NCI-H748 treated with DMSO at 0.1 percent for 48 hours (cell line): ENCODE measurements at places on chromosomes 7 and 10.

DNA sequence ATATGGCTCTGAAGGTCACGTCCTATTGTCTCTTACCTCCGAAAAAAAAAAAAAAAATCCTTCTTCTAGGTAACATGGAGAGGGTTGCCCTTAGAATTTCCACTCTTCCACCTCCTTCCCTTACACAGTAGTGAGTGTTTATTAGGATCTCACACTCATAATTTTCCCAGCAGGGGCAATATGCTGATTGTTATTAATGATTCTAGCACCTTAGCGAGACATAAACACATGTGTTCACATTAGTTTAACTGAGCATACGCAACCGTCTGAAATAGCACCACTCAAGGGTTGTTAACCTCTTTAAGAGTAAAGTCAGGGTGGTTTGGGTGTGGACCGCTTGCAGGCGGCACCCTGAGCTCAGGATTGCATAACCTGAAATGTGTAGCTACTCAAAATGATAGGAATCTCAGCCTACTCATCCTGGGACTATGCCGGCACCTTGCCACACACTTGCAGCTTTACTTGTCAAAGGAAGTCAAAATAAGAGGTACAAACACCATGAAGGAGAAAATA is 52.2 kb downstream of the CPEB3 start:
- DNase-seq, result no peak

- no peak for DNase-seq
Measured at GRCh38 chr10:117163061-117163953, 25.2 kb upstream of the VAX1 start.

DNA sequence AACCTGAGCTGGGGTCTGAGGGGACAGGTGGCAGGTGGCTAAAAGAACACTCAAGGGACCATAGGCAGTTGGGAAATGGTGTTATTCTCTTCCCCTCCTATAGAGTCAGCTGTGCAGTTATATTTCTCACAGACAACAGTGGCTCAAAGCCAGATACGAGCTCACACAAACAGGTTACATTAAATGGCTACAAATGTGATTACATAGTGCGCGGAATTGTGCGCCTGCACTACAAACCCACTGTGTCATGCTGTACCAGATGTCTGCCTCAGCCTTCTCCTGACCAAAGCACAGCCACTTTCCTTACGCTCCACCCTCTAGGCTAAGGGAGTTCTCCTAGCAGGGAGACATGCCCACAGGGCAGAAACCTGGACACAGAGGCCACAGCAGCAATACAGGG is 387.2 kb downstream of the CNTNAP2 start:
- DNase-seq, result no peak

DNA sequence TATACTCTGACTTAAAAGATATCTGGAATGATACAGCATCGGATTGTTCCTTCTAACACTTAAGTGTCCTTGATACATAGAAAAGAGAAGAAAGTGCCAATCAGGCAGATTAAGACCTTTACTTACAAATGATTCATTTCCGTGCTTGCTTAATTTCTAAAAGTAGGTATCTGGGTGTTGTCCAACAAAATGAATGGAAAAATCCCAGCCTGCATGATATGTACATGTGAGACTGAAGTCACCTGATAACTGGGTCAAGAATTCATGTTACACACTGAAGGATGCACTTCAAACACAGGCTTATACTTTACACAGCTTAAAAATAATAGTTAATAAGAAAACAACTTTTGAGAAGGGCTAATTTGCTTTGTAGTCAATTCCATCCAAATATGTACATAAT is 25.2 kb upstream of the PLXDC2 start:
- no peak for DNase-seq

DNA sequence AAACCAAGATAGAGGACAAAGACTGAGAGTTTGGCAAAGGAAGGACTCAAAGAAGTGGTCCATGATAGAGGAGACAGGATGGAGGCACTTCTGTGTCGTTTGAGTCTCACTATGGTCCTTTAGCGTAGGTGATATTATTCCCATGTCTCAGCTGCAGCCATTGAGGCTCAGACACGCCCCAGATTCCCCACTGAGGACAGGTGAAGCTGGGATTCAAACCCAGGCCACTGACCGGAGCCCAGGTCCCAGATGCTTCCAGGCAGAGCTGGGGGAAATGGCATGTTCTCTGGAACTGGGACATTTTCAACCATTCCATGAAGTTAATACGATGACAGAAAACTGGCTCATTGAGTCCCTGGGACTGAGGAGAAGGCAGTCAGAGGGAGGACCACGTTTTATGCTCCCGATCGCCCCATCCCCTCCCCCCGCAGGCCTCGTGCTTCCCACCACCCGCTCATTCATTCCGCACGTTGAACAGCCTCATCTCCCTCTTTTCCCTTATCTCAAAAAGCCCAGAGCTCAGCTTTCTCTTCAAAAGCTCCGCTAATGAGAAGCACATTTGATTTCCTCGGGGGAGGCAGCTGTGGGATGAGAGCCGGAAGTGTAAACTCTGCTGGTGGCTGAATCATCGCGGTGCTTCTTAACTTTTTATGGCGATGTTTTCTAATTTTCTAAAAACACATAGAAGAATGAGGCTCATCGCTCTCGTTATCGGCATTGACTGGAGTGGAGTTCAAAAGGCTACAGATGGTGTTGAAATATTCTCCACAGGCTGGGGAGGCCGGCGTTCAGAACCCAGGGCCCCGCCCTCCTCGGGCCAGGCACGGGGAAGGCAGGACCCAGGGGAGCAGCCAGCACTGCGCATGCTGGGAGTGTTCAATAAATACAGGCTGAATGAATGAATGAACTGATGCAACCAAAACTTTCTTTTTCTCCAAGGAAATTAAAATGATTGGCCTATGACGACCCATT is 64.0 kb downstream of the OAT start:
- no peak for DNase-seq

DNA sequence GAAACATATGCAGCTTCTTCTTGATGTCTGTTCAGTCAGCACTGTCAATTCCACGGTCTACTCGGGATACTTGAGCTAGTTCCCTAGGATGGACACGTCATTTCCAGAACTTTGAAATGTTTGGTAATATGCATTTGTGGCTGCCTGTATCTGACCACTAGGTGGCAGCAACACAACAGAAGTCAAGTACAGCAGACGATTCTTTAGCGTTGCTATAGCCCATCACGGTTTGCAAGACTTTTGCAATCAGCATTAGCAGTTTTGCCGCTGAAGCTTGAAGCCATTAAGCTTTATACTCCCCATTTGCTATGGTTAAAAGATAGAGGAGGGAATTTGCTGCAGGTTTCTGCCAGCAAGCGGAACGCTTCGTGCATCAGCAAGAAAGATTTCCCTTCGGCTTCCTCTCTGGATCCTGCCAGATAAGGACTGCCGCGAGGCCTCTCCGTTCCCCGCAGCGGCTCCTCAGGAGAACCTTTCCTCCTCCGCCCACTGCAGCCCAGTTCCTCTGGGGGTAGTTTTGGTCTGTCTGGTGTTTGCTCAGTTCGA is 63.5 kb downstream of the ABCC2 start:
- DNase-seq, result peak; percentile 46

DNA sequence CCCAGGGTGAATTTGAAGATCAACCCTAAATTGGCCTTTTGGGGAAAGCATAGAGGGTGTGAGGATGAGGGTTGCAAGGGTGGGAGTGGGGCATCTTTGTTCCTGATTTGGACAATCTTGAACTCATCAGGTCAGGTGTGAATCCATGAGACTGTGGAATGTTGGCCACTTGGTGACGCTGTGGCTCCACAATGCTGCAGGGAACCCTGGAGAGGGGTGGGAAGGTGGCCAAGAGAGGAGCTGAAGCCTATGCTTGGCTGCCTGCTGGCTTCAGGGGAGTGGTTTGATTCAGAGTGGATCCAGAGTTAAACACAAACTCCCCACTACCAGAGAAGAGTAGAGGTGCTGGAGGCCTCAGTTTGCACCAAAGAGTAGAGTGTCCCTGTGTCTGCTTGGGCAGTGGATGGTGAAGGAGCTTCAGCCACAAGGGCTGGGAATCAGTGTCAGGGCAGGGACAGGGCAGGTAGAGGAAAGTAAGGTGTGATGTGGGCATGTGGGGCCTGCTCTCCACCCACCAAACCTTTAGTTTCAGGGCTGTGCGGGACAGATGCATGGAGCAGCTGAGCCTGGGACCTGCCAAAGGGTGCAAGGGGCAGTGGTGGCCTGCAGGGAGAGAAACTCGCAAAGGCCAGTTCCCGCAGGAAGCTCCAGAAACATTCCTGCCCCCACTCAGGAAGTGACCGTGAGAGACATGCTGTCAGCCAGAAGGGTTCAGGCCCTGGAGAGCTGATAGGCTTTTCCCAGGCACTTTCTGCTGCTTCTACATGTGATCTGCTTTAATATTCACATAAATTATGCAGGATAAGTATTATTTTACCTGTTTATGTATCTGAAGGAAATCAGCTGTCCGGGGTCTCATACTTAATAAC is 81.0 kb upstream of the PRSS58 start:
- no peak for DNase-seq

- DNase-seq, result no peak
Measured at GRCh38 chr7:25840209-25840792, 311.7 kb upstream of the NFE2L3 start.

GRCh38 chr10:110081911-110082310 is 74.1 kb downstream of the ADD3 start:
- DNase-seq, result peak; percentile 40

GRCh38 chr7:40015790-40016296 is 65.8 kb downstream of the CDK13 start:
- DNase-seq, result no peak

- DNase-seq, result no peak
Measured at GRCh38 chr10:74863551-74863950, 37.2 kb downstream of the KAT6B start.

DNA sequence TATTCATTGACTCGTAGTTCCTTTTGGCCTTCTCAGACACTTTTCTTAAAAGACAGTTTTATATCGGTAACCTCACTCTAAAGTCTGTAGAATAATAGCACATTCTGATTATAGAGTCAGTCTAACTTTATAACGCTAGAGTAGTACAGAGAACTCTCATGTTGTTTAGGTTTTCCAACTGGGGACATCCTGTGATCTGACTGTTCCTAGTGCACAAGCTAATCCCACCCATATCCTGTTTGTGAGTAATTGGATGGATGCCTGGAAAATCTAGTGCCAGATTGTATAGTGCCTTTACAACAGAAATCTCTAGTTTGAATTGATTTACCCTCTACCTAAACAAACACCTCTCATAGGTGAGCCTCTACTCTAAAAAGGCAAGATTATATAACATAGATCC is 107.4 kb downstream of the ZEB1 start:
- DNase-seq, result no peak

DNA sequence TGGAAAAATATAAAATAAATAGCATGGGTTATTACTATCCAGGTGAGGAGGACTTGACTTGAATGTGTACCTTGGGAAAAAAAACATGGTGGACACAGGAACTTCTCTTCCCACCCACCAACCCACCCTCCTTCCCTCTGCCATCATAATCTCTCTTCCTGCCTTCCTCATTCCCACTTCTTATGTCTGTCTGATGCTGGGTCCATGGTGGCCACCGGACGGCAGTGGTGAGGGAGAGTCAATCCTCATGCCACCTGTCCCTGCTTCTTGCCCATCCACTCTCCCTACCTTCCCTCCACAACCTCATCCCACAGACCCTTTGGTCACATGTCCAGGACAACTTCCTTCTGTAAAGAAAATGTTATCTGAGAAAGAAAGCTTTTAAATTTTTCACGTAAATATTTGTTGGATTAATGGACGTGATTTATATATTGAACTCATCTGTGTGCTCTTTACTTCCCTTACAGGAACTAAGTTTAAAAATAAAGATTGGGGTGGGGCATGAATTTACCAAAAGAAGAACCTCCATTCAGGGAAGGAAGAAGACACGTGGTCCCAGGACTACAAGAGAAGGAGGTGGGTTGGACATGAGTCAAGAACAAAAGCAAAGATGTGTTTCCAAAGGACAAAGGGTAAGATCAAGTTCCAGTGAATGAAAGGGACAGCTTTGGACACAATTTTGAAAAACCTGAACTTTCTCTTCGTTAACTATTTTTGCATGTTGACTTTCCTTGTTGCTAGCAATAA is 104.5 kb downstream of the PIP4K2A start:
- no peak for DNase-seq

DNA sequence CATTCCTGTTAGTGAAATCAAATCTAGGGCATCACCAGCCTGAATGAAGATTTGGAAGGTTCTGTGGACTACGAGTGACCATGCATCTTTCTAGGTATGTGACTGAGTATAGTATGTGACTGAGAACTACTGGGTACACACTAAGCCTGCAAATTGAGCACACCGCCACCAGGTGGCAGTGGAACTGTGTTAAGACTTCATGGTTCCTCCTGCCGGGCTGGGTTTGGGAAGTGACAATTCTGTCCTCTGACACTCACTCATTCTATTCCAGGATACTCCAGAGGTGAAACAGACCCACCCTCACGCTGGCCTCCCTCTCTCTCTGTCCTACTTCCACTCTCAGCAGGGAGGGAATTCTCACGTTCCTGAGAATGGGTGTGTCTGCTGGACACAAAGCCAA is 84.0 kb upstream of the TMEM248 start:
- DNase-seq, result no peak

DNA sequence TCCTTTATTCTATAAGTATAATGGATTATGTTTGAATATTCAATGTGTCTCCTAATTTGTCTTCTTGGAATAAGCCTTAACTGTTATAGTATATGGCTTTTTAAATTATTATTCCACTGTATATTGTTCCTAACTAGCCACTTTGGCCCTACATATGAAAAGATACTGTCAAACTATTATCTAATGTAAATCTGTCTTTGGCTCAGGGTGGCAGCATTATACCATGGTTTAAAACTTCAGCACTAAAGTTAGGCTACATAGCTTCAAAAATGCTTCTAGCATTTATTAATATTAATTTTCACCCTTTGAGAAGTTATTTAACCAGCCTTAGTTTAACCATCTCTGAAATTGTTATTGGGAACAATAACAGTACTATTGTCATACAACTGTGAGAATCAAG is 543.1 kb upstream of the MBL2 start:
- no peak for DNase-seq

GRCh38 chr10:1434912-1435692 is 302.2 kb downstream of the ADARB2 start:
- DNase-seq, result no peak

GRCh38 chr10:87105446-87106124 is 10.6 kb downstream of the SHLD2 start:
- no peak for DNase-seq

DNA sequence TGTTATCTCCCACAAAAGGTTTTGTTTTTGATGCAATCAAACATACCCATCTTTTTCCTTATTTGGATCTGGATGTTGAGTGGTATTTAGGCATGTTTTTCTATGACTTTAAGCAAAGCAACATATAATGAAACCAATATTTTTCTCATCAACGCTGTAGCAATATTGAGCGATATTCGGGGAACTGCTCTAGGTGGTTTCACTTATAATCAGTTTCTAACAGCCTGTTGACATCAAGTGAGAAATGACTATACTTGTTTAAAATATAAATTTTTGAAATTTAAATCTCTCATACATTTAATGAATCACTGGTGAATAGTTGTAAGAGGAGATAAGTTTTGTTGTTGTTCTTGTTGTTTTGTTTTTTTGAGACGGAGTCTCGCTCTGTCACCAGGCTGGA is 52.8 kb upstream of the CCAR1 start:
- DNase-seq, result no peak

DNA sequence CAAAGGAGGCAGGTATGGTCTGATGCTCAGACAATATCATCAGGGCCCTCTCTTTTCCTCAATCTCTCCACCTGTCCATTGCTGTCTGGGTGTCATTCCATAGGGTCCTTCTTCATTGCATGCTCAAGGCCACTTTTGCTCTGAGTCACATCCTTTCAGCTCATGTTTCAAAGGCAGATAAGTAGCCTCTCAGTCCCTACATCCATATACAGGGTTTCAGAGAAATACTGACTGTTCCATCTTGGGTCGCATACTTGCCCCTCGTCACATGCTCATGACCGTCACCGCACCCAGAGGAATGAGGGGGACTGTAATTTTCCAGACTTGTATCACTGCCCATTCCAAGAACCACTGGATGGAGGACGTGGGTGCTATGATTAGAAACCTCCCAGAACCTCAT is 93.4 kb downstream of the FAM107B start:
- no peak for DNase-seq
